C1 segment of cervical spinal cord (tissue), 14 donors: ENCODE measurements at places on chromosomes 4 and X.

DNA sequence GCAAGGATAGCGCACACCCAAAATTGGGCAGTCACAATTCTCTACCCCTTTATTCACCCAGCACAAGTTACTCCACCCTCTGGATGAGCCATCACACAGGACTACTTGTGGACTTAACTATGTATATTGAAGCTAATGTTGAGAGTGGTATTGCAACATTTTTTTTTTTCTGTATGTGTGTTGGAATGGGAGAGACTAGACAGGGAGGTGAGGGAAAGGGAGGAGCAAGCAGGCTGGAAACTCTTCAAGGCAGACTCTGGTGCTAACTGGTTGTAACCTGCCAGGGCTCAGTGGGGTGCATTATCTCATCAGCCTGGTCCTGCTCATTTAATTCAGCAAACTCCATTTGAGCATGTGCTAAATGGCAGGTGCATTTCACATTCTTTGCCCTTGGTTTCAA, 18.4 kb upstream of the CWH43 start:
- no peak for DNase-seq

GRCh38 chr4:53547983-53548382, 43.3 kb downstream of the LNX1 start:
- no peak for DNase-seq

DNA sequence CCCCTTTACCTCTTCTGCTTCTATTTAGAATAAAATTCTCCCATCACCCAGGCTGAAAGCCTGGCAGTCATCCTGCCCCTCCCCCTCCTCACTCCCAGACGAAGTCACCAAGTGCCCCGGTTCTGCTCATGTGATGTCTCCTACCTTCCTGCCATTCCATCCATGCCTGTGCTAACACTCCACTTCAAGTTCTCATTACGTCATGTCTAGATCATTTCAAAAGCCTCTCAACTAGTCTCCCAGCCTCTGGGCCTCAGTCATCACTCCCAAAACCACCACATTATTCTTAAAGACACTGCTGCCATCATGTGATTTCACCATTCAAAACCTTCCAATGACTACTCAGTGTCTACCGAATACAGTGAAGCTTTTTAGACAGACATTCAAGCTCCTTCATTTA, 17.2 kb upstream of the HOPX start:
- DNase-seq = no peak

DNA sequence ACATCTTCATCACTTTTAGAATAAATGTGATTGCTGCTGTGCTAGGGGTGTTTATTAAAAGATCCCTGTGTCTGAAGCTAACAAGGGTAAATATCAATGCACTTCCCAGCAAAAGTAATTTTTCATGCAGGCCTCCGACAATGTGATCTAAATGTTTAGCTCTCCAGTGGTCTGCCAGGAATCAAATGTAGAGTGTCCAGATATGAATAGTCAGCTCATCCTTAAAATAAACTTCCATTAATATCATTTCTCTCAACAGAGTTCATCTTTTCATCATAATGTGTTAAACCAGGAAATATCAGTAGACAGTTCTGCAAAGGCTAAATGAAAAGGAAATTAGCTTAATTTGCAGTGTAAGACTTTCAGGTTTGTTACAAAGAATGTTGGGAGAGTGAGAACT, 102.2 kb upstream of the EGFL6 start:
- DNase-seq = no peak

DNA sequence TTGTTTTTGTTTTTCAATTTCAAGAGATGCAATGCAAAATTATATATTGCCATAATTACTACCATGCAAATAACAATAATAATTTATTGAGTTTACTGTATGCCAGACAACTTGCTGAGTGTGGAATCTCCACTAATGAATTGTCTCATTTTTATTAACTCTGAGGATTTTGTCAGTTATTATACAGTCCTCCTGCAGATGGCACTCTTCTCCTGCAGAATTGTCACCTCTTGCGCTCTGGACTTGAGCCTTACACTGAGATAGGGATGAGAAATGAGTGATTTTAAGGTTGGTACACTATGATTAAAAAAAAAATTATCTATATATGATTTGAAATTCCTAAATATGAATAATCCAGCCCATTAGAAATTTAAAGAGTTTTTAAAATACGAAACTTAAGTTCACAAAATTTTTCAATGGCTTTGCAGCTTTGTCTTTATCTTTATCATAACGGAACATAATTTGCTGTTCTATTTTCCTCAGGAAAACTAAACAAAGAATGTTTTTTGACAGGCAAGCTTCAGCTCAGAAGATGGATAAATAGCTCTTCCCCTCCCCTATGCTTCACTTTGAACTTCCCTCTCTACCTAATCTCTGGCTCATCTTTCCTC, 12.7 kb upstream of the PAQR3 start:
- no peak for DNase-seq

DNA sequence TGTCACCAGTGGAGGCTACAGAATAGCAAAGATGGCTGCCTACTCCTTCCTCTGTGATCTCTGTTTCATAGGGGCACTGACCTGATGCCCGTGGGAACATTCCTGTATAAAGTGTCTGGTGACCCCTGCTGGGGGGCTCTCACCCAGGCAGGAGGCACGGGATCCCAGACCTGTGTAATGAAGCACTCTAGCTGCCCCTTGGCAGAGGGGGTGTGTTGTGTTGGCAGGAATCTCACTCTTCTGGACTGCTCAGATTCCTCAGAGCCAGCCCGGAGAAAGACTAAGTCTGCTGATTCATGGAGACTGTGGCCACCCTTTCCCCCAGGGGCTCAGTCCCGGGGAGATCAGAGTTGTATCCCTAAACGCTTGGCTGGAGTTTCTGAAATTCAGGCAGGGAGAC, 648.3 kb downstream of the SPRY1 start:
- no peak for DNase-seq

GRCh38 chrX:44474410-44474809, 68.2 kb downstream of the FUNDC1 start:
- no peak for DNase-seq

GRCh38 chr4:186205156-186205555, 13.8 kb downstream of the CYP4V2 start:
- no peak for DNase-seq

GRCh38 chr4:7244331-7244665, 52.0 kb downstream of the SORCS2 start:
- peak; percentile 75 for DNase-seq

DNA sequence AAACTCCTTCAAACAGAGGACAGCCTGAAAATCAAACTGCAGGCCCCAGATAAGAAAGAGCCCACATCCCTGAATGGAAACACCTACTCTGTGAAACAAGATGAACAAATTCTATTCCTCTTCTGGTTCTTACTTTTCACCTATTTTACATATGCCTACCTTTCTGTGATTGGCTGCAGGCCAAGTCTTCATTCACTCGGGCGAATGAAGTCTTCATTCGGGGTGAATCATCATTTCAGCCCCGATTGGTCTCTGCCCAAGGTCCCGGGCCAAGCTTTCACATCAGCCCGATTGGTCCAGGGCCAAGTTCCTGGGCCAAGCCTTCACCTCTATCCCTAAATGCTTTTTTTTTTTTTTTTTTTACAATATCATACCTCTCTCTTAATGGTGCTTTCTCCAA, 529.8 kb upstream of the ACTRT1 start:
- no peak for DNase-seq

GRCh38 chr4:28548594-28548993, 1688.0 kb downstream of the STIM2 start:
- no peak for DNase-seq

DNA sequence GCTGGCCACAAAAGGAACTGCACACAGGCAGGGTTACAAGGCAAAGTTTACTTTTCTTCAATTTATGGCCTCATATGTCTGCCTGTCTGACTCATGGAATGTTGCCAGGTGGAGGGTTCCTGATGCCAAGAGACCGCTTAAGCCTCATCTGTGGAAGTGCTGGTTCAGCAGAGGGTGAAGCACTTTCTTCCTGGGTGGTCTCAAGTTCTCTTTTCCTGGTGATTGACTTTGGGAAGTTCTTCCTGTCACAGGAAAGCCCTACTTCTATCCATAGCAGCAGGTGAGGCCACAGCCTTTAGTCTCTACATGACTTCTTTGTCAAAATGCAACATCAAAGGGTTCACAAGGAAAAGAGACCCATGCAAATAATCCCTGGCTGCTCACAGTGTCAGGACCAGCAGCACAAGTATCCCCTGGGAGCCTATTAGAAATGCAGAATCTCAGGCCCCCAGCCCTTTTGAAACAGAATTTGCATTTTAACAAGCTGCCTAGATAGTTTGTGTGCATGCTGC, 81.4 kb upstream of the IGFBP7 start:
- no peak for DNase-seq

DNA sequence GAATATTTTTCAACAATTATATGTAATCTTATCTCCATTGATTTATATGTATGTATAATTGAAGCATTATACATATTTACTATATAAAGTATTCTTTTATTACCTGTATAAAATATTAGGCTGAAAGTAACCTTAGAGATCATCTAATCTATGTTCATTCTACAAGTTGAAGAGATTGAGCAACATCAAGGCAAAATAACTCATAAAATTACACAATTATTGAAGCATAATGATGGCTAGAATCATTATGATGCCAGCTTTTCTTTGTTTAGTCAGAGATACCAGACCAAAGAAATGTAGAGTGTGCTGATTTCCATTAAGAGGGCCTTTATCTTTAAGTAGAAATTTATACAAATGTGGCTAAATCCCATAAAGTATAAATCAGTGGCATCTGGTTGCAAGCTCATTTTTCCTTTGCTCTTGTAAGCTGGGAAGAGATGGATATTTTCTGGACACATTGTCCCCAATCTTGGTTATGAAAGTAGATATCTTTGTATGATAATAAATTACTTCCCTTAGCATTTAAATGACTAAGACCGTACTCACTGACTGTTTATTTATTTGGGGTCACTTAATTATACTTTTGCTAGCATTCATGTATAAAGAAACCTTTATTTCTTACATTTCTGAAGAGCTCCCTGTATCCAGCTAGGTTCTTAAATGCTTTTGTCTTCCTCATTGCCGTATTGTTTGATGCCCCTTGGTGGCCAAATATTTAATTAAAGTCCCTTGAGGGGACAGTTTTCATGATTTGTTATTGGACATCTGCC, 339.8 kb downstream of the PCDH7 start:
- DNase-seq = no peak

- no peak for DNase-seq
These were observed 12.3 kb downstream of the CLCN5 start for GRCh38 chrX:49934729-49935128.

DNA sequence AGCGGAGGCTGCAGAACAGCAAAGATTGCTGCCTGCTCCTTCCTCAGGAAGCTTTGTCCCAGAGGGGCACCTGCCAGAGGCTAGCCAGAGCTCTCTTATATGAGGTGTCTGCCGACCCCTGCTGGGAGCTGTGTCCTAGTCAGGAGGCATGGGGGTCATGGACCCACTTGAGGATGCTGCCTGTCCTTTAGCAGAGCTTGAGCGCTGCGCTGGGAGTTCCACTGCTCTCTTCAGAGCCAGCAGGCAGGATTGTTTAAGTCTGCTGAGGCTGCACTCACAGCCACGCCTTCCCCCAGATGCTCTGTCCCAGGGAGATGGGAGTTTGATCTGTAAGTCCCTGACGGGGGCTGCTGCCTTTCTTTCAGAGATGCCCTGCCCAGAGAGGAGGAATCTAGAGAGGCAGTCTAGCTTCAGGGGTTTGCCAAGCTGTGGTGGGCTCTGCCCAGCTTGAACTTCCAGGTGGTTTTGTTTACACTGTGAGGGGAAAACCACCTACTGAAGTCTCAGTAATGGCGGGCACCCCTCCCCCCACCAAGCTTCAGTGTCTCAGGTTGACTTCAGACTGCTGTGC, 10.9 kb downstream of the DCK start:
- no peak for DNase-seq

DNA sequence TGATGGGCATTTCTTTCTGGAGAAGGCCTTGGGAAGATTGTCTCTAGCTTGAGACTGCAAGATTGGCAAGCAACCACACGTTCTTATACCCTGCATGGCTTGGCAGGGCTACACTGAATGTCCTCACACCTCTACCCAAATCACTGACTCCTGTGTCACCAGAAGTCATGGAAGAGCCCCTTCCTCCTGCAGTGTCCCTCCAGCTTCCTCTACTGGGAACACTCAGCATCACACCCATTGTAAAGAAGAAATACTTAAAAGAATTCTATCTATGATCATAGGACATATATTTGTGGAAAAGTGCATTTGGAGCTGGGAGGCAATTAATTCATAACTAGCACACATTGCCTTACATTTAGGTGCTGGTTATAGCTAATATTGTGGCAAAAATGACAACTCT, 113.1 kb downstream of the CCSER1 start:
- no peak for DNase-seq

GRCh38 chr4:11014199-11014598, 329.6 kb upstream of the CLNK start:
- no peak for DNase-seq

DNA sequence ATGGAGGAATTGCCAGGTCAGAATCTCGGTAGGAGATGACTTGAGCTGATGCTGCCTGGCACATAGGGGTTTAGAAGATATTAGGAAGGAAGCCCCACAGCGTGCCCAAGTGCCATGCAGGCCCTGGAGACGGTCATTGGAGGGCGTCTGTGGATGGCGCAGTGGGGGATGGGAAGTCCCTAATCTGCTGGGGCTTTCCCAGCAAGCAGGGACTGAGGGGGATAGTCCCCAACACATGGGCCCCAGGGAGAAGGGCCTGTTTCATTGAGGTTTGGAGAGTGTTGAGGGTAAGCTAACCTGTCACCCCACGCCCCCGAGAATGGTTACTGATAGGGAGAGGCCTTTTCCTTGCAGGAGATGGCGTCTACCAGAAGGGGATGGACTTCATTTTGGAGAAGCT, 7.8 kb downstream of the TAFAZZIN start:
- no peak for DNase-seq

GRCh38 chr4:154506253-154506652, 14.7 kb upstream of the DCHS2 start:
- DNase-seq = no peak

DNA sequence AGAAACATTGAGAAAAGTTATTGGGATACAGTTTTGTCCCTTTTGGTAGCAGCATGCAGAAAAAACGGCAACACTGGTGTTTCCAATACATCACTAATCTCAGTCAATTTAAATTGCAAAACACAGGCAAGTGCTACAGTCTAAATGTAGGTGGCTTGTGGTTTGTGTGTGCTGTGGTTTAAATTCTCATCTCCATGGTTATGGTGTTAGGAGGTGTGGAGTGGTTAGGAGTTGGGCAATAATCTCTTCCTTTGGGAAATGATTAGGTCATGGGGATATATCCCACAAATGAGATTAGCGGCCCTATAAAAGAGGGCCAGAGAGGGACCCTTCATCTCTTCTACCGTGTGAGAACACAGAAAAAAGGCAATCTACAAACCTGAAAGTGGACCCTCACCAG, 1344.3 kb downstream of the ADGRL3 start:
- no peak for DNase-seq

DNA sequence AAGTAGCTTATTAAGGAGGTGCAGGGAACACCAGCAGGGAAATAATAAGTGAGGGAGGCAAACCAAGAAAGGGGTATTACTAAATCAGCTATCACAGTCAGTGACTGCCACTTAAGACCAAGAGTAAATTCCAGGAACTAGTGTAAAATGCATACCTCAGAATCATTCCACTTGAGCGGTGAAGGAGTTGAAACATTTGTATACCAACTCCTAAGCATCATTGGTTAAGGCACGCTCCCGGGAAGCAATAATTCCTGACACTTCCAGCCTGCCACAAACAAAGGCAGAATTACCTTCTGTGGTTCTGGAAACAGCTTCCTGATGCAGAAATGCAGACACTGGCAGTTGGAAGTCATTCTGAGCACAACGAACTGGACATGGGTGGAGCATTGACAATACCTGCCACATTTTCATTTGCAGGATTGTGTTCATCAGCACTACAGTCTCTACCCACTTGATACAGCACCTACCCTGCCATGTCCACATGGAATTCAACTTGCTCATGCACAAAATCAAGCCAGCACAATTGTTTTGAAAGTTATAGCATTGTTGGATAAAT, 82.1 kb downstream of the PPP1R2C start:
- no peak for DNase-seq
